ENCODE measurements at places on chromosomes 1 and 21.

- DNase-seq, result no peak
Observed at GRCh38 chr1:1374589-1374928, 448 bp downstream of the AURKAIP1 start.

DNA sequence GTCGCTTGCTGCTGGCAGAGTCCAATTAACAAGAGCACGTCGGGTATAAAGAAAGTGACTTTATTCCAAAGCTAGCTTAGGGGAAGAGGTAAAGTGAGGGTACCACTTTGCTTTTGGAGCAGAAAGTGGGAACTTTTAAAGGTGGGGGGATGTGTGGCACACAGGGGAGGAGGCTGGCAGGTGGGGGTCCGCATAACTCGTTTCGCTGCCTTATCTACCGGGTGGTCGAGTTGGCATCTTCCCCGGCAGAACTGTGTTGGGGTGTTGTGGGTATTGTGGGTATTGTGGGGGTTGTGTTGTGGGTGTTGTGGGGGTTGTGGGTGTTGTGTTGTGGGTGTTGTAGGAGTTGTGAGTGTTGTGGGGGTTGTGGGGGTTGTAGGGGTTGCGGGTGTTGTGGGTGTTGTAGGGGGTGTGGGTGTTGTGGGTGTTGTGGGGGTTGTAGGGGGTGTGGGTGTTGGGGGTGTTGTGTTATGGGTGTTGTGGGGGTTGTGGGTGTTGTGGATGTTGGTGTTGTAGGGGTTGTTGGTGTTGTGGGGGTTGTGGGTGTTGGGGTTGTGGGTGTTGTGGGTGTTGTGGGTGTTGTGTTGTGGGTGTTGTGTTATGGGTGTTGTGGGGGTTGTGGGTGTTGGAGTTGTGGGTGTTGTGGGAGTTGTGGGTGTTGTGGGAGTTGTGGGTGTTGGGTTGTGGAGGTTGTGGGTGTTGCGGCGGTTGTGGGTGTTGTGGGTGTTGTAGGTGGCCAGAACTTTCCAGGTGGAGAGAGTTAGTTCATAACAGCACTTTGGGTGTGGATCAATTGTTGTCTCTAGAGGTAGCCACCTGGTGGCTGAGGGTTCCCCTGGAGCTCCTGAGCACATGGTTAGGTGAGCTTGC, 52.7 kb downstream of the AGPAT3 start:
- no peak for DNase-seq

- DNase-seq, result no peak
Observed at GRCh38 chr1:64962441-64962840, 3.9 kb downstream of the JAK1 start.

DNA sequence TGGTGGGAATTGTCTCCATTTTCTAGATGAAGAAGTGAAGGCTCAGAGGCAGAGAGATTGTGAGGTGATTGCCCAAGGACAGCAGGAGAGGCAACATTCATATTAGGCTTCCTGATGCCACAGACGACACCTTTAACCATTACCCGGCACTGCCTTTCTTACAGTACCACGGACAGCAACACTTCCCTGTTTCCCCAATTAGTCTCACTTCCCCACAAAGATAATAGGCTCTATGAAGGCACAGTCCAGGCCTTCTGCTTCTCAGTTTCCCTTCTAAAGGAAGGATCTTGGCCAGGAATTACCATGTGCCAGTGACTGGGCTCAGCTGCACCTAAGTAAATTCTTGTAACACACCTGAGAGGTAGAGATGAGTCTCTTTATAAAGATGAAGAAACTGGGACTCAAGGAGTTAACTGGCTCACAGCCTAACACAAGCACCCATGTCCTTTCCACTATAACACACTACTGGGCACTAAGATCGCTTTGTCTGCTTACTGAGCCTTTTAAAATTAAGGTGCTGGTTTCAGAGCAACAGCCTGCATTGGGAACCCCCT, 9.6 kb downstream of the IGSF9 start:
- DNase-seq, result no peak

- DNase-seq, result no peak
Observed at GRCh38 chr1:188895611-188896010, 1582.1 kb downstream of the BRINP3 start.

DNA sequence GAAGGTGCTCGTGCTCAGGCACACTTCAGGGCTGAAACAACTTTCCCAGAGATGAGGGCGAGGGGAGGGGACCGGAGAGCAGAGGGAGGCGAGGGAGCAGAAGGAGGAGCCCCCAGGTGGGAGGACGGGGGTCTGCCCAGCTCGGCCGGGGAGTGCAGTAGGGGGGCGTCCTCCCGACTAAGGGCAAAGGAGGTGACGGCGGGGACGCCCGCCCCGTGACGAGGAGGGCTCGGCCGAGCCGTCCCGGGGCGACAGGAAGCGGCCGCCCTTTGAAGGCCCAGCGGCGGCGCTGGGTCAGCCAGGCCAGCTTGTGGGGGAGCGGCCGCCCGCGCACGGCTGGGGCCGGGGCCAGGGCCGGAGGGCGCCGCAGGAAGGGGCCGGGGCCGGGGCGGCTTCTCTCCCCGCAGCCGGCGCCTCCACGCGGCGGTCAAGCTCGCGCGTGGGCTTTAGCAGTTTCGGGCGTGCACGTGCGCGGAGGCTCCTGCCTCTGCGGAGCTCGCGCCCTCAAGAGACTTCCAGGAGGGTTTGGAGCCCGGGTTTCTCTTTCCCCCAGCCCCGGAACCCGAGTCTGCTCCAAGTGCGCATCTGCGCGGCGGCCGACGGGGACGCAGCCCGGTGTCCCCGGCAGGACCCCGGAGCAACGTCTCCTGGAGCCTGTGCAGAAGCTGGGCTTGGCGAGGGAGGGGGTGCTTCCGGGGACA, 100.8 kb upstream of the SLC45A1 start:
- no peak for DNase-seq

GRCh38 chr1:180800945-180801344, 111.8 kb upstream of the KIAA1614 start:
- no peak for DNase-seq

GRCh38 chr1:156705918-156706656, 704 bp upstream of the CRABP2 start:
- DNase-seq, result no peak

- no peak for DNase-seq
Observed at GRCh38 chr1:162110910-162111309, 41.4 kb downstream of the NOS1AP start.

- DNase-seq, result peak; percentile 33
Observed at GRCh38 chr1:63674238-63674864, 81.1 kb downstream of the PGM1 start.

DNA sequence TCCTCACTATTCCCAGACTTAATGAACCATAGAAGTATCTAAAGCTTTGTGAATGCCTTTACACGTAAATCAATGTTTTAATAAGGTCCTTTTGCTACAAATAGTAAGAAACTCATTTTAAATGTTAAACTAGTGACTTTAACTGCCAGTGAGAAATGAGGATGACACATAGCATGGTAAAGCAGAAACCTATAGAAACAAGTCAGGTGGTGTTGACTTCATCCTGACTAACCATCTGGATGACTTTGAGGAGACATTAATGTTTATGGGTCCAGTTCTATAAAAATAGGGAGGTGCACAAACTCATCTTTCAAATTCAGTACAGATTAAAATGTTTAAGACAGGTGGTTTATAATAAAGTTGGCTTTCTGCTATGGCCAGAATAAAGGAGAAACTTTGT, 85.4 kb downstream of the COLGALT2 start:
- DNase-seq, result no peak

- DNase-seq, result no peak
Observed at GRCh38 chr21:17900281-17900989, 81.3 kb upstream of the C21orf91 start.

GRCh38 chr1:27430903-27431600, 38.6 kb downstream of the GPR3 start:
- no peak for DNase-seq

DNA sequence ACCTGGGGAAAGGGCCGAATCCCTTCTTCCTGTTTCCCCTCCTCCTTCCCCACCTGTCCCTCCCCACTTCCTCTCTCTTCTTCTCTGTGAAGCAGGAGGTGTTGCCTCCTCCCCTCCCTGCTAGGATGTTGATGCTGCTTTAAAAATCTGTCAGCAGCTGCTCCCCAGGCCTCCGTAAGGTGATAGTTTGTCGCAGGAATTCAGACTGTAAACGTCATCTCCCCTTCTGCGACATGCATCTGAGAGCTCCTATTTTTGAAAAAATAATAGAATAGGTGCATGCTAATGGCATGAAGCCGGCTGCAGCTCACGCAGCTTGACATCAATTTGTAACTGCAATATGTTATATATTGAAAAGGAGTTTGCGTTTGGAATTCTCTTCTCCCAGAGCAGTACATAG, 70.1 kb downstream of the KAZN start:
- no peak for DNase-seq

DNA sequence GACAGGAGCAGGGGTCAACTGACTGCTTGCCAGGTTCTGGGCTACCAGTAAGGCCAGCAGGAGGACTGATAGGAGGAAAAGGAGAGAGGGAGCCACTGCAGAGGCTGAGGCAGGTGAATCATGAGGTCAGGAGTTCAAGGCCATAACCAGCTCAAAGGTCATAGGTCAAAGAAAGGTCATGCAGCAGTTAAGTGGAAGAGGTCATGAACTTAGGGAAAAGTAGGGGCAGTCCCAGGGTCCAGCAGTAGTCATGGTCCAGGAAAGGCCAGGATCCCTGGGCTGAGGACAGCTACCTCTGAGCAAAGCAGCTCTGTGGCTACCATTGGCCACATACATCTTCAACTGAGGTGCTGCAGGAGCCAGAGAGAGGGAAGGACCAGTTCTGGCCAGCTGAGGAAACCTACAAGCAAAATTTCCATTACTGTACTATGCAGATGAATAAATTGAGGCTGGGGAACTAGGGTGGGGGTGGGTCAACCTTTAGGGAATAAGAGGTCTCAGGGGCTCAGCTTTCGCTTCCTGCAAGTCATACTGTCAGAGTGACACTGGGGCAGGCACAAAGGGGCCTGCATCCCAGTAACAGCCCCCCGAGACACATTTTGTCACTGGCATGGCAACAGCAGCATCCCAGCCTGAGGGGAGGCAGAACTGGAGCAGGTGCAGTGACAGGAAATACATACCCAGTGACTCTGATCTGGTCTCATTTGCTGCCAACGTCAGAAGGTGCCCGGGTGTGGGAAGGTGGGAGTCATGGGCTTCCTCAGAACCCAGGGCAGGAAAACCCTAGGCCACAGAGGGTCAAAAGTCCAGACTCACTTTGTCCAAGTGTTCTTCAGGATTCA, 5.2 kb upstream of the INPP5B start:
- DNase-seq, result no peak

DNA sequence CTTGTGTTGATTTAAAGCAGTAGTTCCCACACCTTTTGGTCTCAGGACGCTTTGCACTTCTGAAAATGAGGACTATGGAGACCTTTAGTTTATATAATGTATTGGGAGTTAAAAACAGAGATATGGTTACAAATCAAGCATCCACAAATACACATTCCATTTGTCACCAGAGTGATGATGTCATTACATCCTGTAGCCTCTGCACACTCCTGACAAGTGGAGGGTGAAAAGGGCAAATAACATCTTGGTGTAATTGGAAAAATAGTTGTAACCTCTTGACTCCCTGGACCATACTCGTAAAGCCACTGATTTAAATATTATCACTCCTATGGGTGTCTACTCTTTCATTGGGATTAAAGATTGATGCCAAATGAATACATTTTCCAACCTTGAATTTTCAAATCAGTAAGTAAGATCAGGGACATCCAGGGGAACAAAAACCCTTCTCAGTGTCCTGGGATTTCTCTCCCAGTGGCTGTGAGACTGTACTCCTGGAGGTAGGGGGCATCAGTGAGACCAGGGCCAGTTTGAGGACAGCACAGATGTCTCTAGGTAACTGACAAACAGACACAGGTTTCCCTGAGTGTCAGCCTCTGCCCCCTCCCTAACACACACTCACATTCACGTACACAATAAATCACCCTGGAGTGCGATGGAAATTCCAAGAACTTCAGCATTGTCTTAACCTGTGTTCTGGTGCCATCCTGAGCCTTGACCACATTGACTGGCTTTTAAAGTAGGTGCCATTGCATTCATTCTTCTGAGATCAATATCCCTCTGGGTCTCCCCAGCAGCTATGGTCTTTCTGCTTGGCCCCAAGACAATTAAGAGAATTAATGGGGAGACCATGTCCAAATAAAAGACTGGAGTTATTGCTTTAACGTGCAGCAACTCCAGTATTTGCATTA, 63.0 kb downstream of the NR5A2 start:
- DNase-seq, result peak; percentile 15

- no peak for DNase-seq
Observed at GRCh38 chr1:150160964-150161621, 11.4 kb downstream of the PLEKHO1 start.

- DNase-seq, result no peak
Observed at GRCh38 chr1:60906526-60906925, 175.8 kb upstream of the NFIA start.

DNA sequence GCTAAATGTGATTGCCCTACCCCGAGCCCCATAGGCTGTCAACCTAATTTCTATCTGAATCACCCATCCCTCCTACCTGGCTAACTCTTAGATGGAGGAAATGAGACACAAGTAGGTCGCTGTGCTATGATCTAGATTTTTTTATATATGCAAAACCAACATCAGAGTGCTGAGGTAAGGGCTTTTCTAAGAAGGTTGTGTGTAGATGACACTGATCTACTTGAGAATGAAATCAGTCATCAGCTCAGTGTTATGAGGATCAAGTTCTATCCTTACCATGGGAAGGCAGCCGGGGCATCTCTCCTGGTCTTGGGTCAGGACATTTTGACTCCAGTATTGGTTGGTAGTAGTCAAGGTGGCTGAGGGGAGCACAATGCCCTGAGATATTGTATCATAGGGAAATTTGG, 23.6 kb downstream of the SLAMF1 start:
- no peak for DNase-seq

DNA sequence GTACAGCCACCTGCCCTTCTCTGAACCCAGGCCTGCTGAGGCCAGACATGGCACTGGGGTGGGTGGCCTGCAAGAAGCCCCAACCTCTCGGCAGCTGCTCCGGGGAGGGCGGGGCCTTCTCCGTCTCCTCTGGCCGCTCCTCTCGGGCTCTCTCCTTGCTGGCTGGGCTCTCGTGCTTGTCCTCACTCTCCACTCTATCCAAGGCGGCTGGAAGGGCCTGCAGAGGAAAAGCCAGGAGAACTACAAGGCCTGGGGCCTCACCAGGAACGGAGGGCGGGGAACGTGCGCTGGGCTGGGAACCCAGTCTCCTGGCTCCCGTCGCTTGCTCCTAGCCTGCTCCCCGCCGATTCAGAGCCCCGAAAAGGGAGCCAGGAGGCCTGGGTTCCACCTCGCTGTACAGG, 59.1 kb downstream of the CHD5 start:
- no peak for DNase-seq

- DNase-seq, result no peak
Observed at GRCh38 chr21:39006571-39007311, 176.5 kb downstream of the PSMG1 start.
